Germinal center (tissue), 1 donor: ENCODE measurements at places on chromosomes 16 and 17.
A peak's percentile ranks its signal among the peaks of the same experiment; 100 is the strongest.

GRCh38 chr16:23408823-23409298 lies 44.1 kb downstream of the COG7 start:
- no peak for DNase-seq

- DNase-seq: no peak
Observed at GRCh38 chr17:18954321-18954720, 2.4 kb downstream of the SLC5A10 start.

- DNase-seq: no peak
Observed at GRCh38 chr16:24776501-24777220, 47.2 kb downstream of the TNRC6A start.

DNA sequence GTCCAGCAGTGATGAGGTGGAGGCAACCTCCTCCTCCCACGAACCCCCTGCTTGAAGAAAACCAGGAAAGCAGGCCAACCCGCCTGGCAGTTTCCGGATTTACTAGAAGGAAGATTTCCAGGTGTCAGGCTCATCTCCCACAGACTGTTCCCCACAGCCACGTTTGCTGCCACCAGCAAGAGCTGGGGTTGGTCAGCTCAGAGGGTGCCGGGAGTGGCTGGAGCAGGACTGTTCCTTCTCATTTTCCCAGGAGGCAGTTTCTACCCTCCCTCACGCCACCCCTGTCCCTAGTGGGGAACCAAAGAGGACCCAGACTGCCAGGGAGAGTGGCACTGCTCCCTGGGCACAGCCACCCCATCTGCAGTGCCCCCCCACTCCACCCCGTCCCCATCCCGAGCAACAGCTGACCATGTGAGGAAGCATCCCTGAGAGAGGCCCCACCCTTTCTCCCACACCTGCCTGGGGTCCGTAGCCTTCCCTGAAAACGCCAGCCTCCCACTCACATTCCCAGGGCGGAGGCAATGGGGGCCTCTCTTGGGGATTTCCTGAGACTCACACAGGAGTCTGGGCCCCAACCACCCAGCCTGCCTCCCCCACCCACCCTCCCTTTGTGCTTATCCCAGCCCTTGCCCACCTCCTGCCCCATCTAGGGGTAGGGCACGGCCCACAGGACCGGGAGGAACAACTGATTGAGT lies 5.9 kb downstream of the KRT17 start:
- no peak for DNase-seq

GRCh38 chr16:72913551-72913950 lies 134.4 kb downstream of the ZFHX3 start:
- DNase-seq: no peak

DNA sequence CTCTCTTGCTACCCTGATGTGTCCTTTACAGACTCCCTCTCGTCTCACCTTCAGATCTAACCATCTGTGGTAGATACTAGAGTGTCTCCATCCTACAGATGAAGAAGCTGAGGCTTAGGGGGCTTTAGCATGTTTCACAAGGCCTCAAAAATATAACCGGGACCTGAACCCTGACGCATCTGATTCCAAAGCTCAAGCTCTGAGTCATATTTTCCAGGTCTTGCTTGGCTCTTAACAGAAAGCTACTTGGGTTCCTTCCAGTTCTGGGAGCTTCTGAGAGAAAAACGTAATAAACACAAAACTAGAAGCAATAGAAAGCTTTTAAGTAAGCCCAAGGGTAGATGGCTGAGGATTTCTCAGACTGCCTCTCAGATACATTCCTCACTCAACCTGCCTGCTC lies 224.3 kb upstream of the EEF2KMT start:
- DNase-seq: no peak

- no peak for DNase-seq
Observed at GRCh38 chr17:3851461-3852100, 5.5 kb upstream of the NCBP3 start.

GRCh38 chr16:47938272-47938671 lies 217.5 kb downstream of the ABCC12 start:
- DNase-seq: no peak

DNA sequence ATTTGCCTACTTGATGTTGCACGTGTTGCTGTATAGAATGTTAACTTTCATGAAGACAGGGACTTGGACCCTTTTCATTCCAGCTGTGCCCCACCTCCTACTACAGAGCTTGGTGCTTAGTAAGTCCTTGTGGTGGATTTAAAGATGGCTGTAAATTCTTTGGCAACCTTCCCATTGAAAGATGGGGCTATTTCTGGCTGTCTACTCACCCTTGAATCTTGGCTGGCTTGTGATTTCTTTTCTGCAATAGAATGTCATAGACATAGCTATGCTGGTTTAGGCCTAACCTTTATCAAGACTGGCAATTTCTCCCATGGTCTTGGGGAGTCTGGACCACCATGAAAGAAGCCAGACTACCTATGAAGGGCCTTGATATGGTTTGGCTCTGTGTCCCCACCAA lies 59.0 kb downstream of the ACSM2A start:
- no peak for DNase-seq

- no peak for DNase-seq
Observed at GRCh38 chr16:69365901-69366300, 14.3 kb upstream of the TMED6 start.

DNA sequence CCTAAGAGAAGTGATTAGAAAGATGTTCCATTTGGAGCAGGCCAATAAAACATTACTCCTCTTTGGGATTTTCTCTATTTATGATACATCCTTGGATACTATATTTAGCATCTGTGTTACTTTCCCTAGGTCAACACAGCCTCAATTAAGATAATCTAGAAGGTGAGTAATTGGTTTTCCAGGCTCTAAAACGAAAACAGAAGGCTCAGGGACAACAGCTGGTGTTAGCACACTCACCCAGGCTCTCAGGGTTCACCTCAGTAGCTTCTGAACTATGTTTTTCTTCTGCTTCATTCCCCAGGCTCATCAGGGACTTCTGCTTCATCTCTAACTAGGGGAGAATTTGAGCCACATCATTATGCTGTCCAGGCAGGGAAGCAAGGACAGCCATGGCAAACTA lies 76.6 kb downstream of the ZZEF1 start:
- no peak for DNase-seq

- DNase-seq: no peak
Observed at GRCh38 chr17:71760062-71760720, 360.6 kb upstream of the SOX9 start.

GRCh38 chr17:57138030-57138911 lies 53.2 kb downstream of the AKAP1 start:
- no peak for DNase-seq

DNA sequence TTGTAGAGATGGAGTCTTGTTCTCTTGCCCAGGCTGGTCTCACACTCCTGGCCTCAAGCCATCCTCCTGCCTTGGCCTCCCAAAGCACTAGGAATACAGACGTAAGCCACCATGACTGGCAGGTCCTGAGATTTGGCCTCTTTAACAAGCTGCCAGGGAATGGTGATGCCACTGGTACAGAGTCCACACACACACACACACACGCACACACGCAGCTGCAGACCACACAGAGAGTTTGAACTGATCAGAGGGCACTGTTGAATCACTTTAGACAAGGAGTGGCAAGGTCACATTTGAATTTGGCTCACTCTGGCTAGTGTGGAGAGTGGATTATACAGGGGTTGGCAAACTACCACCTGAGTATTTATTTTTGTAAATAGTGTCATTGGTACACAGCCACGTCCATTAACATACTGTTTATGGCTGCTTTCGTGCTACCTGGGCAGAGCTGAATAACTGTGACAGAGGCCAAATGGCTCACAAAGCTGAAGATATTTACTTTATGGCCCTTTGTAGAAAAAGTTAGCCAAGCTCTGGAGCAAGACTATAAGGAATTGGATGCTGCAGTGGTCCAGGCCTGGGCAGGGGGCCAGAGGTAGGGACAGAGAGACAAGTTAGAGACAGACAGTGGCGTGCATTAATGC lies 9.9 kb downstream of the ITPRIPL2 start:
- DNase-seq: no peak

- no peak for DNase-seq
Observed at GRCh38 chr17:36514856-36515255, 19.8 kb downstream of the MYO19 start.

GRCh38 chr16:3086596-3087242 lies 12.4 kb downstream of the ZSCAN10 start:
- DNase-seq: no peak

GRCh38 chr17:80644536-80644935 lies 99.9 kb downstream of the RPTOR start:
- DNase-seq: no peak

GRCh38 chr17:68239632-68240366 lies 8.0 kb upstream of the AMZ2 start:
- DNase-seq: no peak

DNA sequence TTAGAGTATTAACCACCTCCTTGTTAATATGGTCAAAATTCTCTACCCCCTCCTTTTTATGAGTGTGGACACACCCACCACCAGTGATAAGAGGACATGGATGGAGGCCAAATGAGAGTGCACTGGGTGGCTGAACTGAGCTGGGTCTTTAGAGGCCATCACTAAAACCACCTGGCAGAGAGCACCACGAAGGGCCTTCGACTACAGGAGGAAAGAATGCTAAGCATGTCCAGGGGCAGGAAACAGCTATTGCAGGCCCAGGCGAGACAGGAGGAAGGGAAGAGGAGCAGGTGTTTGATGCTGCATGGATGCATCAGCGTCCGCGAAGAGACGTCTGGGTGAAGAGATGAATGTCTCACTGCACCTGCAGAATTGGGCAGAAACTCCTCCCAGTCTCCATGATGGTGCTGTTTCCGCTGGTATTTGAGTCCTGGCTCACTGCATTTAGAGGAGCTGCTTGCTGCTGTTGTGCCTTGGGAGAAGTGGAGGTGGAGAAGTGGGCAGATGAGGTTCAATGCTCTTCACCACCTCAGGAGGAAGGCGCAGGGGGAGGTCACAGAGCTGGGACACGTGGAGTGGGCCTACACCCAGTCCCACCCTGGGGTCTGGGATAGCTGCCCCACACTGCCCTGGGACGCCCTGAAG lies 33.2 kb downstream of the SPHK1 start:
- DNase-seq: no peak

GRCh38 chr16:53090286-53090590 lies 35.4 kb downstream of the CHD9 start:
- DNase-seq: no peak

DNA sequence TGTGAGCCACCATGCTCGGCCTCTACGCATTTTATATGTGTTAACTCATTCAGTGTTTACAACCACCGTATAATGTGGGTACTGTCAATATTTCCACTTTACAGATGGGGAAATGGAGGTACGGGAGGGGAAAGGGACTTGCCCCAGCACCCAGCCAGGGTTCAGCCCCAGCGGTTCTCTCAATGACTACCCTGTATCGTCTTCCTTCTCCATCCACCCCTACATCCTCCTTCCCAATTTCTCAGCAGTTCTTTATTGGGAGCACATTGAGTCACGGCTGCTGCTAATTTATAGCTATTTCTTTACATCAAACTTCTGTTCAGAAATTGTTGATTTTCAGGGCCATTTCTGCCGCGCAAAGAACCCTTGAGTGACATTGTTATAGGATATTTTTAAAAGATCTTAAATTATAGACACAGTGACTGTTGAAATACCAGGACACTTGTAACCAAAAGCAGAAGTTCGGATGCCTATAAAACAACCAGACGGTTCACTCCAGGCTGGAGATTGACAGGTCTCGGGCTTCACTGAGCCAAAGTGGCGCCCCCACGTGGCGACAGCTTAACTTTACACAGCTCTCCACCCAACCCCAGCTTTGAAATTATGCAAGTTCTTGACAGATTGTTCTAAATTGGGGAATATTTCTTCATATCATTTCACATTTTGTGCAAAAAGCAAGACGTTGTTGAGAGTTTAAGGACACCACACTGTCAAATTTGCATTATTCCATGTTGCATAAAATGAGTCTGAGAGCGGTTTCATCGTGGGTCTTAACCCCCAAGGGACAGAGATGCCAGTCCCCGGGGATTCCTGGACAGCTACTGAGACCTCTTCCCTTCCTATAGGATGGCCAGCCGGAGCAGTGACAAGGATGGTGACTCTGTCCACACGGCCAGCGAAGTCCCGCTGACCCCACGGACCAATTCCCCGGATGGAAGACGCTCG lies 11.8 kb downstream of the SYT17 start:
- peak; percentile 89 for DNase-seq

DNA sequence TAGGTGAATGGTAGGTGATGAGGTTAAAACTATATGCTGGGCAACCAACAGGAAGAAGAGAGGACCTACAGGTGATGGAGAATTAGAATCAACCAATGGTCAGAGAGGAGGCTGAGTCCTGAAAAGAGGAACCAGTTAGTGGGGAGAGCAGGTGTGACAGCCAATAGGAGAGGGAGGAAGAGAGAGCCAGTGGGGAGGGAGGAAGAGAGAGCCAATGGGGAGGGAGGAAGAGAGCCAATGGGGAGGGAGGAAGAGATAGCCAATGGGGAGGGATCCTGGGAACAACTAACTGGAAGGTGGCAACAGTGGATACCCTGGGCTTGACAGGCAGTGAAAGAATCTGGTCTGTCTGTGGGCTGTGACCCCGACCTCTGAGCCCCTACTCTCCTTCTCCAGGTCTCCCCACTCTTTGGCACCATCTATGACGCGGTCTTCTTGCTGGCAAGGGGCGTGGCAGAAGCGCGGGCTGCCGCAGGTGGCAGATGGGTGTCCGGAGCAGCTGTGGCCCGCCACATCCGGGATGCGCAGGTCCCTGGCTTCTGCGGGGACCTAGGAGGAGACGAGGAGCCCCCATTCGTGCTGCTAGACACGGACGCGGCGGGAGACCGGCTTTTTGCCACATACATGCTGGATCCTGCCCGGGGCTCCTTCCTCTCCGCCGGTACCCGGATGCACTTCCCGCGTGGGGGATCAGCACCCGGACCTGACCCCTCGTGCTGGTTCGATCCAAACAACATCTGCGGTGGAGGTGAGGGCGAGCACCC lies 3.7 kb downstream of the GUCY2D start:
- DNase-seq: no peak

GRCh38 chr16:89841275-89841674 lies 13.0 kb downstream of the SPIRE2 start:
- no peak for DNase-seq

- DNase-seq: no peak
Observed at GRCh38 chr16:5025171-5025632, 8.5 kb downstream of the NAGPA start.

- no peak for DNase-seq
Observed at GRCh38 chr16:23858542-23858941, 22.8 kb downstream of the PRKCB start.

- peak; percentile 79 for DNase-seq
Observed at GRCh38 chr17:32483451-32484019, 3.3 kb upstream of the CDK5R1 start.

GRCh38 chr16:79169239-79169638 lies 431.3 kb downstream of the MAF start:
- DNase-seq: no peak

GRCh38 chr17:57458718-57459285 lies 202.5 kb downstream of the MSI2 start:
- no peak for DNase-seq

GRCh38 chr17:63329876-63330275 lies 116.2 kb downstream of the CYB561 start:
- no peak for DNase-seq
